ENCODE measurements at places on chromosomes 3 and 15.

- DNase-seq: no peak
Measured at GRCh38 chr3:63966871-63967270, 54.7 kb upstream of the SCAANT1 start.

DNA sequence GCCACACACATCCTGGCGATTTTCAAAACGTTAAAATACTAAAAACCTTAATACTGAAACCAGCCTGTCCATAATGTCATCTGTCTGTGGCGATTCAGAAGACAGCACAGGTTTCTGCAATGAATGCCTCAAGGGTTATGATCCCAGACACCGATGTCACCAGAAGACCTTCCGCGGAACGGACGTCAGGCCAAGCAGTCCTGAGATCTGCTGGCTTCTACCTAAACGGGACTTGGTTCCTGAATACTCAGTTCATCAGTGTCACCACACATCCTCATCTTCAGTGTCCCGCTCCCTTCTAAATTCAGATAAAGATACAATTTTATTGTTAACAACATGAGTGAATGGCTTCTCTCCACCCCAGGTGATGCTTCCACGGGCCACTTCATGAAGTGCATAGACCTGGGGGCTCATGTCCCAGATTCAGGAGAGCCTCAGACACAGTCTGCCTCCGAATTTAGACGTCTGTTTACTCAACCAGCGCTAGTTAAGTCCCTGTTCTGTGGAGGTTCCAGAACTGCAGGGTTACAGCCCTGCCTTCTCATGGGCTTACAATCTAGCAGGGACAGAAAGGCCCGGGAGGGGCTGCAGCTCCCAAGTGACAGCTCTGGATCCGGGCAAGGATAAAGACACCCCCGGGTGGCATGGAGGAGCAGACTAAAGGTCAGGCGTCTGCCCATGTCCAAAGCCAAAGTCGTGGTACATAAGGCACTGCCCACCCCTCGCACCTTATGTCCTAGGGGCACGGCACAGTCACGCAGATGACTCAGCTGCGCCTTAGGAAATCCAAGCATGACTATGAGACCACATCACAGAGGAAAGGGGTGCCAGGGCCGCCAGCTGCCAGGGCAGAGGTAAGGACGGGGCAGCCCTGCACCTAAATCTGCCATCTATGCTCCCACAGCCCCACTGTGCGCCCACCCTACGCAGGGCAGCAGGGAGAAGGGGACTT, 75.9 kb downstream of the VGLL4 start:
- no peak for DNase-seq

DNA sequence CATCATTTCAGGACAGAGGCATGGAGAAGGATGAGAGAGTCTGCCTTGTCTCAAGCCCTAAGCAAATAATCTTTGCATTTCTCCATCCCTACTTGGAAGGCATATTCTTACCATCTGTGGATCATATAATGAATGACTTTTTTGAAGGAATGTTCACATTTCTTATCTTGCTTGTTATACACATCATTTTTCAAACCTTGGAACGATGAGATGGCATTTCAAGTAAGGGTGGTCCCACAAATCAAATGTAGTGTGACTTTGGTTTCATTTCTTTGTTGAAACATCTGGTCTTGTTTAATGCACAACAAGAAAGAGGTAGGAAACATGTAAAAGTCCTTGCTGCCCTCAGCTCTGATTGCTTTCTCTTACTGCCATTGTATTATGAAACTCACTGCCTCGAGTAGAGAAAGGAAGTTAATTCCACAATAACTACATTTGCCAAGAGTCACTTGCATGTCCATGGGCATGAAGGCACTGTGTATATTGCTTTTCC, 32.1 kb downstream of the RBMS3 start:
- DNase-seq: no peak

GRCh38 chr15:68383161-68384074, 48.5 kb downstream of the ITGA11 start:
- no peak for DNase-seq

GRCh38 chr3:45554006-45554666, 40.4 kb upstream of the LIMD1 start:
- no peak for DNase-seq

GRCh38 chr15:90002428-90002844, 1.3 kb downstream of the ZNF710 start:
- DNase-seq: no peak

DNA sequence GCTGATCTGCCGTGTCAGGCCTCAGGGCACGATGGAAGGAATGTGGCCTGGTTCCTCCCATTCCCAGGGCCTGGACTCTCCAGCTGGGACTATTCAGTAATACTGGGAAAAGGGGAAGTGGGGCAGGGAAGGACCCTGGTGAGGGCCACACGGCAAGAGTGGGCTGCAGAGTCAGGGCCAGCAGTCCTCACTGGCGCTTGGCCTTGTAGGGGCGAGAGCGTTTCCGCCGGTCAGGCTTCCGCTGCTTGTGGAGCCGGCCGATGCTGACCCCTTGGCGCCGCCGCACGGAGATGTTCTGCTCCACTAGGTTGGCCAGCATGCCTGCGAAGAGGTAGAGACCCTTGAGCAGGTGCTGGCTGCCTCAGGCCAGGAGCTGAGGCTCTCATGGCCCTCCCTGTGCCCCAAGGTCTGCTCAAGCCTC, 42.8 kb downstream of the SEMA3G start:
- DNase-seq: no peak

DNA sequence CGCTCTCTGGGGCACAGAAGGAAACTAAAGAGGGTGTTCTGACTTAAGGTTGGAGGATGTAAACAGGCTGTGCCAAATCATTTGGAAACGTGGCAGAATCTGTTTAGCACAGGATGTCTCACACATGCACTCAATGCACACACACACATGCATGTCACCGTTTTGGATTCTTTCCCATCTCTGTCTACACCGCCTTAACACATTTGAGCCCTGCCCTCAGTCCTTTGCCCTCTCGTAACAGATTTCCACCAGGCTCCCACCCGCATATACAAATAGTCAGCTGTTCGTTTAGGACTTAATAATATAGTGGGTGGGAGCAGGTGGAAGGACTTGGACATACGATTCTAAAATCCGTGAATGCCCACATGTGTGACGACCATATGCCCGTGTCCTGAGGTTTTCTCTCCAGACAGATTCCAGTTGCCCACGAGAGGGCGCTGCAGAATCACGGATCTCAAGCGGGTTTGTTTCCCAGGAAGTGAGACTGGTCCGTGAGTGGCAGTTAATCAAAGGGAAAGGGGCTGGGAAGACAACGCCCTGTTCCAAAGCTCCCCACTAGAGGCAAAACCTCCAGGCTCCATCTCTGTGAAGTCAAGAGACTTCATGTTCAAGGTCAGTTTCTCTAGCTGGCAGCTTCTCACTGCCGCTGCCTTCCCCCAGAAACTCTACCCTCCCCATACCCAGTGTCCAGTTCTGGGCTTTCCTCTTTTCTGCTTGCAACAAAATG, 44.5 kb downstream of the NOX5 start:
- no peak for DNase-seq

DNA sequence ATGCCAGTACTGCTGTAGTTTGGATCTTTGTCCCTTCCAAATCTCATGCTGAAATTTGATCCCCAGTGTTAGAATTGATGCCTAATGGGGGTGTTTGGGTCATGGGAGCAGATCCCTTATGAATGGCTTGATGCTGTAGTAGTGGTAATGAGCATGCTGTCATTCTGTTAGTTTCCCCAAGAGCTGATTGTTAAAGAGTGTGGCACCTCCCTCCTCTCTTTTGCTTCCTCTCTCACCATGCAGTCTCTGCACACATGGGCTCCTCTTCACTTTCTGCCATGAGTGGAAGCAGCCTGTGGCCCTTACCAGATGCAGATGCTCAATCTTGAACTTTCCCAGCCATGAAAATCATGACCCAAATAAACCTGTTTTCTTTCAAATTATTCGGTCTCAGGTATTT, 141.3 kb upstream of the DPPA4 start:
- no peak for DNase-seq

GRCh38 chr3:159795042-159795441, 193.6 kb upstream of the IL12A start:
- DNase-seq: no peak

DNA sequence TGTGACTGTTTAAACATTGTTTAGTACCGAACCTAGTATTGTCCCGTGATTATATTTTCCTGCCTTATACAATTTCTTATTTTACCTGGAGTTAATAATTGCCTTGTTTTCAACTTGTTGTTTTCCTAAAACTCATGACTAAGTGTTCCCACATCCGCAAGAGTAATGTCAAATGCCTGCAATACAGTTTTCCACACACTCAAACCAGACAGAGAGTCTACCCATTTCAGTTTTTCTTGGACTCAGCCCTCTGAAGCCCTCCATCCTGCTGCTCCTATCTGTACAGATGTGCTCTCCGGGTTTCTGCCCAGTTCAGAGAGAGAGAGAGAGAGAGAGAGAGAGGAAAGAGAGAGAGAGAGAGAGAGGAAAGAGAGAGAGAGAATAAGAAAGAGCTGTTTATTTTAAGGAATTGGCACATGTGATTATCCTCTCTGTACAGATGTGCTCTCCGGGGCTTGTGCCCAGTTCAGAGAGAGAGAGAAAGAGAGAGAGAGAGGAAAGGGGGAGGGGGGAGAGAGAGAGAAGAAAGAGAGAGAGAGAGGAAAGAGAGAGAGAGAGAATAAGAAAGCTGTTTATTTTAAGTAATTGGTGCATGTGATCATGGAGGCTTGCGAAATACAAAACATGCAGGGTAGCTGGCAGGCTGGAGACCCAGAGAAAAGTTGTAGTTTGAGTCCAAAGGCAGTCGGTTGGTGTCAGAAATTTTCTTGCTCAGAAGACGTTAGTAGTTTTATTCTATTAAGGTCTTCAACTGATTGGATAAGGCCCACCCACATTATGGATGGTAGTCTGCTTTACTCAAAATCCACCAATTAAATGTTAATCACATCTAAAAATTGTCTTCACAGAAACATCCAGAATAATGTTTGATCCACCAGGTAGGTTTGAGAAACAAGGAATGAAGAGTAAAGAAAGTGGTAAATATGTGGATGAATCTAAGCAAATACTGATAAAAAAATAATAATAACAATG, 104.1 kb upstream of the GOLGA8J start:
- no peak for DNase-seq

GRCh38 chr3:133457025-133457424, 57.2 kb downstream of the BFSP2 start:
- no peak for DNase-seq

DNA sequence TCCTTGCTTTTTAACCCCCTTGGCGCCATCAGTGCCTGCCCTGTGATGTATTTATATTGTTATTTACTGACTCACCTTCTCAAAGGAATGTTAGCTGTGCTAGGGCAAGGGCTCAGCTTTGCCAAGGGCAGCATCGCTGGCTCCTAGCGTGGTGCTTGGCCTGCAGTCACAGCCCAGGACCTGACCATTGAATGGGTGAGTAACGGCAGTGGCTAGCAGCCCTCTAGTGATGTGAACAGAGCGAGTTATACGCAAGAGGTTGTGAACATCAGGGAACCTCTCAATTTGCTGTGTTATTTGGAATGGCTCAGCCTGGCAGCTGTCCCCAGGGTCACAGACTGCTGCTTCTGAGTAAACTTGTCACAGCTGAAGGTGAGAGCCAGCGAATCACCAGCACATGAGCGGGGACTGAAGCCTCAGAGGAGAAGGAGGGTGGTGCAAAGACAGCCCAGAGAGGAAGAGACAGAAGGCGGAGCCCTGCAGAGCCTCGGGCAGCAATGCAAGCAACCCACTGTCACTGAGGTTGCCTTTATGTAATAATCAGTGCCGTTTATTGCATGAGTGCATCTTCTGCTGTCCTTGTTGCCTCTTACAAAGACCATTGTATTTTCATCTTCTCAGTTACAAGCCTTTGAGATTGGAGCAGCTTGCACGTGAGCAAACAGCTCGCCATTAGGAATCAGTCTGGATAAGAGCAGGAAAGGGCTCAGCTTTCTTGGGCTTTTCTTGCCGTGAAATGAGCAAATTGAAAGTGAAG, 158.3 kb downstream of the SLCO3A1 start:
- DNase-seq: no peak

- no peak for DNase-seq
Measured at GRCh38 chr3:159346271-159346903, 544.5 kb downstream of the MFSD1 start.

- no peak for DNase-seq
Measured at GRCh38 chr3:164351131-164351530, 727.2 kb downstream of the SI start.

GRCh38 chr15:38049891-38050290, 115.5 kb downstream of the TMCO5A start:
- DNase-seq: no peak

DNA sequence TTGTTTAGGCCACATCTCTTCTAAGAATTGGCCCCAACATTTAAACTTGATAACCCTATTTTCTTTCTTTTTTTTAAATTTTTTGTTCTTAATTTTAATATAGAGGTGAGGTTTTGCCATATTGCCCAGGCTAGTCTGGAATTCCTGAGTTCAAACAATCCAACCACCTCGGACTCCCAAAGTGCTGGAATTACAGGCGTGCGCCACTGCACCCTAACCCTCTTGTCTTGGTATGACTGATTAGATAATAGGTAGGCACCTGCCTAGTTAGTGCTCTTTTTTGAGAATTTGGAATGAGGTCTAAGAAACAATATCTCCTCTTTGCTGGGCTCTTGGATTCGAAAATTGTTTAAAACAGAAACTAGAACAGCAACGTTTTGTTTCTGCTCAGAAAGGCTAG, 116.4 kb upstream of the GOLGA6L6 start:
- no peak for DNase-seq

DNA sequence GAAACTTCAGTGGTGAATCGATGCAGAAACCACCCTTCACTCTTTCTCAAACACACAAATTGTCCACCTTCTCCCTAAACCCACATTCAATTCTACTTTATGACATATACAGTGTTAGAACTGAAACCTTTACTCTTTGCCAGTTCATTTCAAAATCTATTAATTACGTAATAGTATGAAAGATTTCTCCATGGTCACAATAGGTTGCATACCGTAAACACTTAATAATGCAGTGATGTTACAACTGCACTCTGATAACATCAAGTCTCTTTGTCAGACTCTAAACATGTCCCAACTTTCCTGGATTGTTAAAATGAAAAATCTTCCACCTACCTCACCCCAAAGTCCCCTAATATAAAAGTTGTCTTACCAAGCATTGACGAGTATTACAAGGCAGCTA, 111.8 kb upstream of the PROK2 start:
- no peak for DNase-seq

GRCh38 chr15:51181905-51182304, 87.2 kb upstream of the TNFAIP8L3 start:
- DNase-seq: no peak

DNA sequence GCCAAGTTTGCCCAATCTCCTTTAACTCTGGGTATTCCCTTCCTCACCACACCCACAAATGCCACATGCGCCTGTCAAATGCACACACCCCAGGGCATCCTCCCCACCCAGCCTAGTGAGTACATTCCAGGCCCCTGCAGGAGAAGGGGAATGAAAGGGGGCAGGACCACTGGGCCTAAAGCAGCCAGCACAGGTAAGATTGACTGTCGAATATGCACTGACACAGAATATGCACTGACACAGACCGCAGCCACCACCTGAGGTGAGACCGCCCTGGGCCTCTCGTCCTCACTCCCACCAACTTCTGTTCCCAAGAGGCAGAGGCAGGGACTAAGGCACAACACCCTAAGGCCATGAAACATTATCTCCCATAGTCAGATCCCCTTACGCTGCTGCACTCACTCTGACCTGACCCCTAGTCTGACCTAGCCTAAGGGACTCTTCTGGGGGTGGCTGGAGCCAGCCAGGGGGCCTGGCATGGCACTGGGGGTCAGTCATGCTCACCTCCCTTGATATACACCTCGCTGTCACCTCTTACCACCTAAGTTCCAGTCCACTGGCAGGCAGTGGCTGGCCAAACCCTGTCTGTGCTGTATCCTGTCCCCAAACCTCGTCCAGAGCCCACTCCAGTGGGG, 10.8 kb downstream of the AP3B2 start:
- DNase-seq: no peak

GRCh38 chr3:47978386-47978785, 37.8 kb downstream of the MAP4 start:
- DNase-seq: no peak
